ENCODE measurements at places on chromosomes 13 and 19.

GRCh38 chr13:51814825-51815650, 11.1 kb upstream of the DHRS12 start:
- DNase-seq = peak; percentile 67

GRCh38 chr13:103965506-103966243, 899.5 kb upstream of the SLC10A2 start:
- DNase-seq = no peak

DNA sequence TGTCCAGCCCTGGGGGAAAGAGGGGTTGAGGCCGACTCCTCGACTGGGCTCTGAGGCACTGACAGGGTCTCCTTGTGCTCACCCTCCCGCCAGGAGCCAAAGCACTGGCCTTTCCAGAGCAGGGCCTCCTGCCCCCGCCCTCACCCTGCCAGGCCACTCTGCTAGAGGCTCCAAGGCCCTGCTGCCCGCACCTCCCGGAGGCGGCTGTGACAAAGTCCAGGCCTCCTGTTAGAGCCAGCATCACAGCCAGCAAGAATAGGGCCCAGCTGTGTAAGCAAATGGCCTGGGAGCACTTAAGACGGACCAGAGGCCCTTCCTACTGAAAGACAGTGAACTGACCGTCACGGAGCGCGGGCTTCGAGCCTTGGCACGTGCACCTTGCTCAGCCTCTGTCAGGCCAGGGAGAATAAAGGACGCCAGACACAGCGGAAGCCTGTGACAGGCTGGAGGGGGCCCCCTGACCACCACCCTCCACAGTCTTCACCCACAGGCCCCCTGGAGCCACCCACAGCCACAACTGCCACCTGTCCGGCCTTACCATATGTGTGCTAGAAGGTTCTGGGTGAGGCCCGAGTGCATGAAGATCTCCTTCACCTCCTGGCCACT, 50.9 kb downstream of the EPS15L1 start:
- no peak for DNase-seq

DNA sequence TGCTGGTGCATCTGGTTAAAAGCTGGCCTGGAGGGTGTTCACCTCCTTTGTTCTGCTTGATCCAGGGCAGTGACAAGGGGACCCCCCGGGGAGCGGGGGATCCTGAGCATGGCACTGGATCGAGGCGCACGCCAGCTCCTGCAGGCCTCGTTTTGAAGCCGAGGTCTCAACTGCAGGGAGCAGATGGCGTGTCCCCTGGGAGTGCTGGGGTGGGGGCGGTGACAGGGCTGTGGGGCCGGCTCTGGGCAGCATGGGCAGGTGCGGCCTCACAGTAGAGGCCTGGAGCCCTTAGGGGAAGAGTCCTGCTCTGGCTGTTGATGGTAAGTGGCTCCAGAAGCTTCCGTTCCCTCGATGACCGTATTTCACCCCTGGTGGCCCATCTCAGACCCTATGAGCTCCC, 51.8 kb downstream of the CRTC1 start:
- DNase-seq = no peak

Measured in RKO (cell line).